ENCODE measurements at places on chromosomes 16 and 17. TPM values are rescaled to one million over a fixed set of nuclear protein-coding genes. Genes with fewer than 3 reads are reported as not detected.
A peak's percentile ranks its signal among the peaks of the same experiment; 100 is the strongest.

GRCh38 chr16:19549673-19550072 is 5.8 kb upstream of the VPS35L start:
- DNase-seq, result no peak

GRCh38 chr17:73722165-73722564 is 77.9 kb upstream of the SDK2 start:
- no peak for DNase-seq

DNA sequence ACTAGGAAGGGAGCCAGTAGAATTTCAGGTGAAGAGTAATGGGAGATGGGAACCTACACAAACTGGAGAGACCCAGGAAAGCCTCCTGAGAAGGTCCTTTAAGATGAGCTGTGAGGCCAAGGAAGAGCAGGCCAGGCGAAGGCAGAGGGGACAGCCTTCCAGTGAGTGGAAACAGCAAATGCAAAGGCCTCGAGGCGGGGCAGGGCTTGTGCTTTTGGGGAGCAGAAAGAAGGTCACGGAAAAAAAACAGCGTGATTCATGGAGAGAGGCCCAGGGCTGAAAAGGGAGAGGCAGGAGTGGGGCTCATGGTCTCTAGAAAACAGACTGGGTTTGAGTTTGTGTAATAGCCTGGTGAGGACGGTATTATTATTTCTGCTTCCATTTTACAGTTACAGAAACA is 386.5 kb upstream of the ASIC2 start:
- DNase-seq, result no peak

DNA sequence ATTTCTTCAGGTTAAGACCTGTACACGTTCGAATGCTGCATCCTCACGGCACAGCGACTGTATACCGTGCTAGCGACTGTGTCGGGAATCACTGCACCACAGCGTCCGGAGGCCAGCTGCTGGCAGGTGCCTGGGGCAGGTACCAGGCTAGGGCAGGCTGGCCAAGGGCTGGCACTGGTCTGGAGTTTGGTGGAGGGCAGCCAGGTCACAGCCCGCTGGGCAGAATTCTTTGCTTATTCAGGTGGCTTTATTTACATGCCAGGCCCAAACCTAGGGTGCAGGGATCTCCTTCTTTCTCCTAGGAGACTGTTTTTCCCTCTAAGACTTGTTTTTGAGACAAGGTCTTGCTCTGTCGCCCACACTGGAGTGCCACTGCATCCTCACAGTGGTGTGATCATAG is 37.9 kb downstream of the COTL1 start:
- DNase-seq, result no peak

Gene RCVRN
- total RNA-seq, result not detected

Gene FBXO39
- 0.59 TPM for total RNA-seq

GRCh38 chr17:78322858-78323455 is 36.9 kb downstream of the SOCS3 start:
- DNase-seq, result peak; percentile 90

DNA sequence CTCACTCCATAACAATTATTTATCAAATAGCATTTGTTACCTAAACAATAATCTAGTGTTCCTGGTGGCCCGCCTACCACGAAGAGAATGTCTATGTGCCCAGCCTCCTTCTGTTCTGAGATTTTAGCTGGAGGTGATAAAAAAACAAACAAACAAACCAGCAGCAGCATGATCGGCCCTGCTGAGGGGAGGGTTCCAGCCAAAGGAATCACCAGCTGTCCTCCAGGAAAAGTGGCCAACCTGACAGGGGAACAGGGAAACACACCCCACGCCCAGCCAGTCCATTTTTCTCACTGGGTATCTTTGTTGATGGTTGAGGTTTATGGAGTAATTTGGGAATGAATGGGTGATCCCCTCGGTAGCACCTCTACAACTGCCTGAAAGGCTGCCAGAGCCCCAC is 203.0 kb upstream of the DYNLRB2 start:
- no peak for DNase-seq

DNA sequence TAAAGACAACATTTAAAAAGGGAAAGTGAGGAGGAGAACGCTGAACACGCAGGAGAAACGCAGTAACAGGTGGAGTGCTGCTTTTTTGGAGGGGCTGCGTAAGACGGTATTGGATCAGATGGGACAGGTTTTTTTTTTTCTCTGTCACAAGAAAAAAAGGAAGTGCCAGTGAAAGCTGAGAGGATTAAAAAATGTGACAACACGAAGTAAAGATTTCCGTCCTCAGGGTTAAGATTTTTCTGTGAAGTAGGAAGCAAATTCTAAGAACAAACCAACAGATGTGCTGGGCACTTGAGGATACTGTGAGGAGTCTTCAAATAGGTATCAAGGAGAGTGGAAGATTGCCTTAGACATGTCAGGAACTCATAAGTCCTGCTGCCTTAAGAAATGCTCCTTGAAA is 5.8 kb upstream of the ABCA9 start:
- DNase-seq, result no peak

GRCh38 chr16:27403601-27403992 is 1.6 kb downstream of the IL21R start:
- no peak for DNase-seq

- DNase-seq, result peak; percentile 42
Measured at GRCh38 chr17:8892338-8892690, 24.8 kb upstream of the PIK3R6 start.

GRCh38 chr16:57966986-57967385 is 3.9 kb downstream of the CNGB1 start:
- no peak for DNase-seq

- DNase-seq, result no peak
Measured at GRCh38 chr17:11182430-11182829, 58.6 kb upstream of the SHISA6 start.

- no peak for DNase-seq
Measured at GRCh38 chr16:65788434-65789140, 577.9 kb upstream of the CDH5 start.

Gene HOXB9
- total RNA-seq, result not detected

Gene UNC119
- total RNA-seq, result 23.2 TPM
